ENCODE measurements at places on chromosomes 2 and 18. TPM values are rescaled to one million over a fixed set of nuclear protein-coding genes. Genes with fewer than 3 reads are reported as not detected.

Gene MALL
- total RNA-seq = not detected

Gene CYP1B1
- total RNA-seq = not detected

Gene SLC40A1
- 19.2 TPM for total RNA-seq

Gene PREB
- 112 TPM for total RNA-seq

Gene AQP12B
- not detected for total RNA-seq

Gene WDR35
- total RNA-seq = 26.6 TPM

Gene ELOA2
- not detected for total RNA-seq

Gene GPR39
- total RNA-seq = 0.51 TPM

Gene AFF3
- not detected for total RNA-seq

Gene PDCD1
- total RNA-seq = not detected

Gene HAAO
- 42.7 TPM for total RNA-seq

Gene POTEC
- total RNA-seq = not detected

Gene ERMN
- total RNA-seq = not detected

Gene DRC1
- 0.07 TPM for total RNA-seq

Gene STARD6
- total RNA-seq = not detected

Gene REG3A
- not detected for total RNA-seq

Gene GREB1
- 61.2 TPM for total RNA-seq

Gene SLC5A7
- not detected for total RNA-seq

Gene MOCOS
- 15.4 TPM for total RNA-seq

Gene ARHGAP15
- not detected for total RNA-seq

Gene CRYGC
- not detected for total RNA-seq

Gene EN1
- not detected for total RNA-seq

Gene IL36A
- total RNA-seq = not detected

Gene PASK
- 16.0 TPM for total RNA-seq

Gene SERPINB4
- not detected for total RNA-seq

Gene MOGAT1
- total RNA-seq = 4.3 TPM

Gene TUBA3E
- total RNA-seq = not detected

Gene IL36B
- not detected for total RNA-seq

Gene GPD2
- total RNA-seq = 0.65 TPM

Gene ERICH2
- not detected for total RNA-seq

Gene PSD4
- total RNA-seq = 8.6 TPM

Gene HOXD13
- not detected for total RNA-seq

Gene RAB6C
- total RNA-seq = not detected

Gene GNLY
- not detected for total RNA-seq

Gene DNAH7
- 0.07 TPM for total RNA-seq

Gene TRIM43
- total RNA-seq = not detected

Gene IL37
- total RNA-seq = not detected

Gene CNGA3
- total RNA-seq = not detected

Gene SCYGR3
- total RNA-seq = not detected

Gene VIT
- total RNA-seq = not detected

Gene CRYGB
- not detected for total RNA-seq

Gene RNASEH1
- total RNA-seq = 57.2 TPM

Gene CAPN14
- total RNA-seq = not detected

Gene ZNF236
- total RNA-seq = 7.2 TPM

Gene AOX1
- 18.0 TPM for total RNA-seq

Gene PAX8
- 1.5 TPM for total RNA-seq

Gene FAP
- total RNA-seq = not detected

Gene MROH2A
- 0.04 TPM for total RNA-seq

Gene MC5R
- not detected for total RNA-seq

Gene DYNAP
- not detected for total RNA-seq

Gene ARHGAP25
- total RNA-seq = not detected

Data from HepG2 (cell line).